ENCODE measurements at places on chromosomes 12 and 14. TPM values are rescaled to one million over a fixed set of nuclear protein-coding genes. Genes with fewer than 3 reads are reported as not detected.

FOS gene
- 29.8 TPM for total RNA-seq

DNAI7 gene
- 0.37 TPM for total RNA-seq

MMP17 gene
- total RNA-seq, result 2.0 TPM

LTBP2 gene
- total RNA-seq, result 33.4 TPM

WASHC3 gene
- total RNA-seq, result 28.6 TPM

TPH2 gene
- not detected for total RNA-seq

KRT71 gene
- total RNA-seq, result not detected

KRT5 gene
- not detected for total RNA-seq

CEBPE gene
- total RNA-seq, result not detected

Measured in G401 (cell line).